Activated CD8-positive, alpha-beta memory T cell treated with anti-CD3 and anti-CD28 coated beads for 1 hour (primary cell): ENCODE measurements at places on chromosomes 7 and 10.

DNA sequence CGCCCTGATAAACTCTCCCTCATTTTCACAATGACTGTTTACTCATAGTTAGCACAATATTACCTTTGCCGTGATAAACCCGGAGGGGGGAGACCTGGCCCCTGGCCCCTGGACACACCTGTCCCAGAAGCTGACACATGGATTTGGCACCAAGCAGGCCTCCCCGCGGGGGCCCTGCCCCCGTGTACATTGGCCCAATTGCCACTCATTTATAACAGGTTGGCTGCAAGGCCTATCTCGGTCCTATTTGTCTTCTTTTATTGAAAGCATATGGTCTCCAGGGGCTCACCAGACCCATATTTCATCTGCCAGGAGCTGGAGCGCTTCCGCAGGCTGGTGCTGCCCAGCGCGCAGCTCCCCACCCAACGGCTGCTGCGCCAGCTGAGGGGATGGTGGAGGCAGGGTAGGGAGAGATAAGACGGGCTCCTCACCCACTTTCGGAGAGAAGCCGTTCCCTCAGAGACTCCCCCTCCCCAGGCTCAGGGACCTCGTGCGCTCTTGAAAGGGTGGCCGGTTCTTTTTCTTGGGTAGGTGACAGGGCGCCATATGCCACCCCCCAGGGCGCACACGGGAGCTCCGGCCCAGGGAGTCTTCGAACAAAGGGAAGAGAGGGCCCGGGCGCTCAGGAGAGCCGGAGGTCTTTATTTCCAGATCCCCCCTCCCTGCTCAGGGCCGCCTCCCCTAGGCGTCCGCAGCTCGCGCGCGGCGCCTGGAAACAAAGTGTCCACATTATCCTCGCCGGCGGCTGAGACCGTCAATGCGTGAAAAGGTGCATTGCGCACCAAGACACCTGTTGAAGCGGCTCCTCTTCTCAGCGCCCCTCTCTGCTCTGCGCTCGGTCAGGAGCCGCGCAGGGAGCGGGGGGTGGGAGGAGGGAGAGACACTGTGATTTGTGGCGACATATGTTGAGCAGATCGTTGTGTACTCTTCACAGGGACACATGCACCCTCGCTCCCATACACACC, 4.3 kb upstream of the NEUROG3 start:
- DNase-seq: no peak

DNA sequence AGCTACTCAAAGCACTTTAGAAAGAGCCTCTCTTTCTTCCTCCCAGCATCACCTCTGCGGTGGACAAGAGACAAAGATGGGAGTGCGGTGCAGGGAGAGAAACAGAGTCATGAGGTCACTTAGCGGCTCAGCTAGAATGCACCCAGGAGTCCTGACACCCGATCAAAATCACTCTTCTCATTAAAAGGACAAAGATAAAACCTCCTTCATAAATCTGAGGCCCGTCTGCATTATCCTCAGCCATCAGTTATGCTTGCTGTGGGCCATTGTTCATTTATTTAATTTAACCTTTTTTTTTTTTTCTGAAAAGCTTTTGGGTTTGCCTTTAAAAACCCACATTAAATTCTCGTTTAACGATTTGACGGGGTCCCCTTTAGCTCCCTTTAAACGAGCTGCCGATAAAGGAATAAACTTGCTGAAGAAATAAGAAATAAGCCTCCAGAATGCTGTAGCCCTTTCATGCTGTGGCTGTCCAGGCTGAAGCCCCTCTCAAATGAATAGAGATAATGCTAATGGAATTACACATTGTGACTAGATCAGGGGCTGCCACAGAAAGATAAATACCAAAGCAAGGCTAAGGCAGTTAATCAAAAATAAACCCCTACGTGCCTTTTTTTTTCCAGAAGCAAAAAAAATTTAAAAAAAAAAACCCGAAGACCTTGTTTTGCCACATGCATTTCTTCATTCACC, 16.1 kb upstream of the PLXNA4 start:
- no peak for DNase-seq

DNA sequence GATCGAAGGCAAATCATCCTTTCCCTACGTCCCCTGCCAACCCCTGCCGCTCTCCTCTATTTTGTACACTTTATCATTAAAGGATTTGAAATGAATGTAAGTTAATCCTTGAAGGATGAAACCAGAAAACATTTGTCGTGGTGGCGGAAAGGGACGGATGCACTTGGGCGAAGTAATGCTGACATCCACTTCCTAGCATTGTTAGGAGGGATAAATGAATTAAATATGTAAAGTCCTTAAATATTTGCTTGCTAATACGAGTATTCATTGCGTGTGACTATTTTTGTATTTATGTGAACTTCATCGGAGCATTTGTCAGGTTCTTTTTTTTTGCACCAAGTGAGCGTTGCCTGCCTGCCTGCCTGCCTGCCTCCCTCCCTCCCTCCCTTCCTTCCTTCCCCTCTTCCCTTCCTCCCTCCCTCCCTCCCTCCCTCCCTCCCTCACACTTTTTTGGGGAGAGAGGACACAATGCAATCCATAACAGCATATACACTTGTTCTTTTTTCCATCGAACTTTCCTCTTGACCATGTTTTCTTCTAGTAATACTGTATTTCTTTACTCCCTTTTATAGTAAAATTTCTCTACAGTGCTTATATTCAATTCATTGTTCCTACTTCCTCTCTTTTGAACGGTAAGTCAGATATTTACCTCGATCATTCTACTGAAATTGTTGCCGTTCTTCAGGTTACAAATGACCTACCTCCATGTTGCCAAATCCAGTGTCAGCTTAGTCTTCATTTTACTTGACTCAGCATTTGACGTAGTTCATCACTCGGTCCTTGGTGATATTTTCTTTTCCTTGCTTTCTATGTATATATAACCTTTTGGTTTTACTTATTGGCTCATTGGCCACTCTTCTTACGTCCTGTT, 831 bp downstream of the CCDC7 start:
- no peak for DNase-seq

DNA sequence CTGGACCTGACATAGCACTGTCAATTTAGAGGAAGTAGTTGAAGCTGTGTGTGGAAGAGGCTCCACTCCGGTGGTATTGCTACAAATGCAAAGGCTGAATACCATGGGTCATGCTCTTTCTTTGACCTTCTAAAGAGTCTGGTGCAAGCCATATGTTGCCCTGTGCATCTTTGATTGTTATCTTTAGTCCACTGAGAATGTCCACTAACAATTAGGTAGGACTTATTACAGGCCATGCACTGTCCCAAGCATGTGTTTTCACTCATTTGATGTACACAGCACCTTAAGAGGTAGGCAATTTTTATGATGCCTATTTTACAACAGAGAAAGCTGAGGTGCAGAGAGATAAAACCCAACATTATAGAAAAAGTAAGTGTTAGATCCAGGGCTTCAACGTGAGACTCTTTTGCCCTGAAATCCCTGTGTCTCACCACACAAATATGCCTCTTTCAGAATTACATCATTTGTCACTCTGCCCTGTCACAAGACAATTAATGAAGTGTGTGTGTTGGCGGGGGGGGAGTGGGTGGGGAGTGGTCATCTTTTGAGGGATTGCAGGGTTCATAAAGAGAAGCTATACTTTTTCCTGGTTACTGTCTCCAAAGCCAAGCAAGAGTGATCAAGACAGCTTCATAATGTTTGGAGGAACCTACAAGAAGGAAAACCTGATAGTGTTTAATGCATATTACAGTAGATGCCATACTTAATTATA, 637.6 kb upstream of the IGFBP3 start:
- DNase-seq: no peak

DNA sequence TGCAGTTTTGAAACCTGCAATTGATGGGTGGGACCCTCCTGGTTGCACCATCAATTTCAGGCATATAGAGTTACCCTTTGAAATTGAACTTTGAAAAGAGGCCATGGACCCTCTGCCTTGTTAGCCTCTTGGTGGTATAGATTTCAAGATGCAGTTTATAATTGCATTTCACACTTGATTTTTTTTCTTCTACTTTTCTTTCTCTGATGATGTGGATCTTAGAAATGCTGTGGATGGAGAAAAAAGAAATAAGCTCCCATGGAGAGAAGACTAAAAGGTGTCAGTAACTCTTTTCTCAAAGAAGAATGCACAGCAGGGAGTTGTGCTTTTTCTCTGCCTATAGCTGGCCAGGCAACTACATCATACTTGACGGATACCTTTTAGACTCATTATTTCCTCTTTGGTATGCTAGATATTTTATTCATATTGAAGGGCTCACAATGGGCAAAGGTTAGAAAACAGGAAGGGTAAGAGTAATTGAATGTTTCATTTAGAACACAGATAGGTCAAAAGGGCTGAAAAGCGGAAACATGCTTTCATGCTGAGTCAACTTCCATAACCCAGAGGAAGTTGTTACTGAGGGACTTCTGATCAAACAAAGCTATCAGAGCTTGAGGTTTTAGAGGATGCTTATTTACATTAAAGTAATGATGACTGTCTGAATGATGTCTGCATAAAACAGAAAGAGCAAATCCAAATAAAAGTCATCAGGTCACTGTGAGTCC, 773.2 kb upstream of the LRRN3 start:
- no peak for DNase-seq

- DNase-seq: no peak
Measured at GRCh38 chr10:61662794-61663259, at the start of gene CABCOCO1. CABCOCO1 (plus strand) TSS chr10:61662929; CDS start chr10:61662973, 44 bp downstream.

DNA sequence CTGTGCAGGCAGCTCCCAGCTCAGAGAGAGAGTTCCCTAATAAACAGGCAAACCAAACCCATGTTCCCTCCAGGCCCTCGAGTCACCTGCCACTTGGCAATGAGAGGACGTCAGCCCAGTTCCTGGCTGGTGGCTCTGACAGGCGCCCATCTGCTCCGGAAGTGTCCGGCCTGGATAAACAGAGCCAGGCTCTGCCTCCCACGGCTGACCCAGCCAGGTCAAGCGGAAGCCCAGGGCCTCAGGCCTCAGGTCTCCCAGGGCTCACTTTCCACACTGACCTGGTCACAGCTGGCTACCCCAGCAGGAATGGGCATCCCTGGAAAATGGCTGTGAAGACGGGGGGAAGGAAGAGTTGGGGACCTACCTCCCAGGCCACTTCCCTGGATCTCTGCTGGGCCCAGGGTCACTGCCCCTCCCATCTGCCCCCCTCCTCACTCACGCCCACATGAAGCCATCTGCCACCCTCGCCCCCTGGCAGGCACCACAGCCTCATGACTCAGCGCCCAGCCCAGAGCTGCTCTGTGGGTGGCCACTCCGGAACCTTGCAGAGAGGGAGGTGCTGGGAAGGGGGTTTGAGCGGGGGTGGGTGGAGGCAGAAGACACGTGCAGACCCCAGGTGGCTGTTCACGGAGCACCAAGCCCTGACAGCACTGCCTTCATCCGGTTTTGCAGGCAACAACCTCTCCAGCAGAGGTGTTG, 37.4 kb upstream of the DUSP5 start:
- no peak for DNase-seq

DNA sequence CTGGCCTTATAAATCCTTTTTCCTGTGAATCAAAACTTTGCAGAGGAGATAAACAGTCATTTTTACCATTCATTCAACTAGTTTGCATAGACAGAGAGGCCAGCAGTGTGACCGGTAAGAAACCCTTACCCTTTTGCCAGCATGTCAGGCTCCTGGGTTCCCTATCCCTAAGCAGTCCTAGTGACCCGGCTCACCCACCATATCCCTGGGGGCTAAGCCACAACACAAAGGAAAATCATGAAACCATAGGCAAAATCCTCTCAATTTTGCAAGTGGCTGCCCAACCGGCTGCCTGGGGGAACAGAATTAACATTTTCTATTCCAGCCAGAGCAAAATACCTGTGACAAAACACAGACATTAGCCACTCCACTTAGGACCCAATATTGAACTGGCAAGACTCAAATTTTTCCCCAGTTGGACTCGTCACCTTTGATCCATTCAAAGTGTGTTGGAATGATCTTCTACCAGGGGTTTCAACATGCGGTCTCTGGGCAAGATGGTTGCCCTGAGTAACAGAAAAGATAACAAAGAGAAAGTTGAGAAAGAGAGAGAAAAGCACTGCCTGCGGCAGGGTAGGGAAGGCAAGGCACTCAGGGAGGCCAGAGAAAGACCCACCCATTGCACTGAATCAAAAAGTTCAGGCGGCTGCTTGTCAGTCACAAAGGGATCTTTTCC, 174.8 kb upstream of the NAMPT start:
- DNase-seq: no peak

- DNase-seq: no peak
Measured at GRCh38 chr7:36128448-36129047, 24.5 kb upstream of the EEPD1 start.

GRCh38 chr10:113064039-113064438, 114.0 kb downstream of the TCF7L2 start:
- no peak for DNase-seq

DNA sequence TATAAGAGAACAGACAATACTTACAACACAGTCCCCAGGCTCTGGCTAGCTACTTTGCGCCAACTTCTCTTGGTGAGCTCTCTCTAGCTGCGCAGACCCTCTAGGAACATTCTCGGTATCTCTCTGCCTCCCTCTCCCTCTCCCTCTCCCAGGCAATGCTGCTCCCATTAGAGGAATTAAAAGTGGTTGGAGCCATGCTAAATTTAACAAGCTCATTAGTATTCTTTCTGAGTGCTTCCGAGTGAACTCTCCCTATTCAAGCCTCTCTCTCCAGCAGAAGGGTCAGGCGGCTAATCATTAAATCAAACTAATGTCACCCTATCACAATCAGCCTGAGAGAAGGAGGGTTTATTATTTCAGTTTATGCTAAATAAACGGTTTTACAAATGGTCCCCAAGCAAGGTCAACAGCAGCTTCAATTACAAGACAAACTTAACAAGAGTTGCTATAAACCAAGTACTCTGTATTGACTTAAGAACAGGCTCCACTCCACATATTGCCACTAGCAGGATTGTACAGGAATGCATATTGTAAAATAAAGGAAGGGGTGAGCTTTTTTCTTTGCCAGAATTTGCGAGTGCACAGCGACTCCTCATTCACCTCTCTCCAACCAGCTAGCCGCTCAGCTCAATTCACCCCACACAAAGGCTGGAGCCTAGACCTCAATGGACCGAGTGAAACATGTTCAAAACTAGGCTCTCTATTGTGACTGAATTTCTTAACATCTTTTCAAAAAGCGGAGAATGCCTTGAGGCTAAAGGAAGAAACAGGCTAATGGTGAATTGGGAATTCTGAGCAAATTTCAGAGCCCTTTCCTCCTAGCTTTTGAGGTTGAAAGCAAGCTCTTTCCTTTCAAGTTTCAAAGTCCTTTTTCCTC, 84.4 kb downstream of the GLI3 start:
- DNase-seq: no peak

DNA sequence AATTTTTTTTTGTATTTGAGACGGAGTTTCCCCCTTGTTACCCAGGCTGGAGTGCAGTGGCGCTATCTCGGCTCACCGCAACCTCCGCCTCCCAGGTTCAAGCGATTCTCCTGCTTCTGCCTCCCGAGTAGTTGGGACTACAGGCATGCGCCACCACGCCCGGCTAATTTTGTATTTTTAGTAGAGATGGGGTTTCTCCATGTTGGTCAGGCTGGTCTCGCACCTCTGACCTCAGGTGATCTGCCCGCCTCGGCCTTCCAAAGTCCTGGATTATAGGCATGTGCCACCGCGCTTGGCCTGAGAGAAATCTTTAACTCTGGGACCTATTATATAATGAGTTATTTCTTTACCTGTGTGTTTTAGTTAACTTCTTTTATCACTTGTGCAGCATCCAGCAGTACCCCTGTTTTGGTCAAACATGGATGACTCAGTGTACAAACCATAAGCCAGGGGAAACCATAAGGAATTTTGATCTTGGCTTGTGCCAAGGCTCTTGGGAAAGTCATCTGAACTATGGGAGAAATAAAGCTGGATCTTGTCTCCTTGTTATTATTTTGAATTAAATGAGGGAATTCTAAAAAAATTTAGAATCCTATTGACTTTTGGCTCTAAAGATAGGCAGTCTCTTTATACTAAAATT, 23.6 kb upstream of the ZRANB1 start:
- no peak for DNase-seq

GRCh38 chr7:135151533-135151932, 3.7 kb downstream of the TMEM140 start:
- DNase-seq: no peak
